ENCODE measurements at places on chromosomes 13 and 19.

GRCh38 chr13:113028336-113029060 lies 59.5 kb downstream of the MCF2L start:
- no peak for DNase-seq

DNA sequence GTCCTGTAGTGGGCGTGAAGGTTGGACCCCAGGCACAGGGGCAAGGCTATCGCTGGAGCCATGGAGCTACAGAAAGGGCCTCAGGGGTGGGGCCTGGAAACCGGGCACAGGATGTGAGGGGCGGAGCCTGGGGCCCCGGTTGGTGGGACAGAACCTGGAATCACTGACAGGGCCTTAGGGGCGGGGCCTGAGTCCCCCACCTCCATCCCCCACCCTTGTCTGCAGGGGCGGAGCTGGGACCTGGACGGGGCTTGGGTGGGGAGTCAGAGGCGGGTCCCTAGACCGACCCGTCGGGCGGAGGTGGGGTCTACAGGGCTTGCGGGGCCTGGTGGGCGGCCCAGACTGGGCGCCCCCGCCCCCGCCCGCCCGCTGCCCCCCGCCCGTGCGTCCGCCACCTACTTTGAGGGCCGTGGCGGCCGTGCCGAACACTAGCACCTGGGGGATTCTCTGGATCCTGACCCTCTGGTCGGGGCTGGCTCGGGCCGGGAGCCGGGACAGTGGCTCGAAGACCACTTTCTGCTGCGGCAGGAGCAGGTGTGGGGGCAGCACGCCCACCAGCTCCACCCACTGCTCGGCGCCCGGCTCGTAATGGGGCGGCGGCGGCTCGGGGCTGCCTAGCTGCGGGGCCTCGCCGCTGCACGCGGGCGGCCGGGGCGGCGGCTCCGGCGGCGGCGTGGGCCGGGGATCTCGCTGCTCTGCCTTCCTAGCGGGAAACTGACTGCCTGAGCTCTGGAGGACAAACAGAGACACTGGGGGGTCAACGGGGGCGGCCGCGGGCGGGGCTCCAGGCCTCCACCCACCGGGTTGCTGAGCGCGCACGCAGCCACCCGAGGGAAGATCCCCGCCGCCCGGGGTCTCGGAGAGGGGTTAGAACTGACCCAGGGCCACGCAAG lies 26.3 kb downstream of the DCAF15 start:
- DNase-seq: peak; percentile 85

- no peak for DNase-seq
Measured at GRCh38 chr13:60267498-60268202, 103.9 kb upstream of the DIAPH3 start.

GRCh38 chr19:4981681-4981958 lies 12.7 kb downstream of the KDM4B start:
- DNase-seq: no peak

GRCh38 chr13:38045278-38046048 lies 175.9 kb upstream of the TRPC4 start:
- DNase-seq: no peak

GRCh38 chr13:21736926-21737325 lies 66.1 kb downstream of the FGF9 start:
- no peak for DNase-seq

- no peak for DNase-seq
Measured at GRCh38 chr13:107743100-107743499, 472.2 kb downstream of the LIG4 start.

- DNase-seq: no peak
Measured at GRCh38 chr13:23510979-23511735, 59.1 kb upstream of the TNFRSF19 start.

DNA sequence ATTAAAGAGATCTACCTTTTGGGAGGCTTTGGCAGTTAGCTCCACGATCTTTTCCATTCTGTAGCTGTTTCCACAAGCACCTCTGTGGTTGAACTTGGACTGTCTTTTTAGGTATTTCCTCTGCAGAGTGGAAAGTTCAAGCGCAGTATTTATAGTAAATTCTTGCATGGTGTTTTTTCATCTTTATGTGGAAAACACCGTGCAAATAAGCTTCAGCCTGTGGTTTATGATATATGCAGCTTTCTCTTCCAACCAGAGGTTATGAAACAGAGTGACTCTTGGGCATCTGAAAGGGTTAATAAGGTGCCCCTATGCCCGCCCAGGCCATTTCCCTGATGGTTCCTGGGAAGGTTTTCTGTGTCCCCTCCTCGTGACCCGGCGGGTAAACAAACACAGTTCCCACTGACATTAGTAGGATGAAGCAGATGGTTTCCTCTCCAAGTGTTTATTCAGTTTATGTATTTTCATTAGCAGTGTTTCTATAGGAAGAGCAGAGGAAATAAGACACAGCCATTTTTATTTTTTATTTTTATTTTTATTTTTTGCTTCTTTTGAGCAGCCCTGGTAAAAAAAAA lies 39.7 kb upstream of the RNF113B start:
- no peak for DNase-seq
